Fibroblast of the conjunctiva (primary cell): ENCODE measurements at places on chromosomes 4 and X.

GRCh38 chrX:2500091-2500802 lies 529 bp downstream of the DHRSX start:
- no peak for DNase-seq

- DNase-seq: peak; percentile 10
These were observed 460.3 kb downstream of the MID1IP1 start for GRCh38 chrX:39261446-39262147.

GRCh38 chrX:84729408-84729807 lies 227.2 kb upstream of the HDX start:
- no peak for DNase-seq

- DNase-seq: peak; percentile 90
These were observed 158.2 kb upstream of the MAP3K15 start for GRCh38 chrX:19673375-19674040.

DNA sequence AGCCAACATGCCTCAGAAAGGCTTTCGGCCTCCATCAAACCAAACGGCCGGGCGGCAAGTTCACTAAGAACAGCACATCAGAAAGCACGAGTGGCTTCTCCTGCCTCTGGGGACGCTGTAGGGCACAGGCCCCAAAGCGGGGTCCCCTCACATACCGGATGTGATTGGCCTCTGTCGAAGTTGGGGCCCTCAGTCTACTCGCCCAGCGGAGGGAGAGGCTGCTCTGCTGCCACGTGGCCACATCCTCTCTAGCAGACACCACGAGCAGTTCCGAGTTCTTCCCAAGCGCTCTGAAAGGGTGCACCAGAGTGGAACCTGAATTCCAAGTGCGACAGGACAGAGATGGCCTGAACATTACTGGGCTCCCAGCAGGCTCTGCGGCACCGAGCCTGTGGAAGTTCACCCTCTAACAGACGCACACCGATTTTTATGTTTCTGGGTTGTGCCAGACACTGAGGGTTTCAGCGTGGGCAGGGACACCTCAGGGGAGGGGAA lies 21.1 kb downstream of the NOP14 start:
- no peak for DNase-seq

- peak; percentile 67 for DNase-seq
These were observed 14.9 kb downstream of the TIFA start for GRCh38 chr4:112270640-112271421.

- no peak for DNase-seq
These were observed 1533.5 kb upstream of the ADGRL3 start for GRCh38 chr4:59666645-59667044.

DNA sequence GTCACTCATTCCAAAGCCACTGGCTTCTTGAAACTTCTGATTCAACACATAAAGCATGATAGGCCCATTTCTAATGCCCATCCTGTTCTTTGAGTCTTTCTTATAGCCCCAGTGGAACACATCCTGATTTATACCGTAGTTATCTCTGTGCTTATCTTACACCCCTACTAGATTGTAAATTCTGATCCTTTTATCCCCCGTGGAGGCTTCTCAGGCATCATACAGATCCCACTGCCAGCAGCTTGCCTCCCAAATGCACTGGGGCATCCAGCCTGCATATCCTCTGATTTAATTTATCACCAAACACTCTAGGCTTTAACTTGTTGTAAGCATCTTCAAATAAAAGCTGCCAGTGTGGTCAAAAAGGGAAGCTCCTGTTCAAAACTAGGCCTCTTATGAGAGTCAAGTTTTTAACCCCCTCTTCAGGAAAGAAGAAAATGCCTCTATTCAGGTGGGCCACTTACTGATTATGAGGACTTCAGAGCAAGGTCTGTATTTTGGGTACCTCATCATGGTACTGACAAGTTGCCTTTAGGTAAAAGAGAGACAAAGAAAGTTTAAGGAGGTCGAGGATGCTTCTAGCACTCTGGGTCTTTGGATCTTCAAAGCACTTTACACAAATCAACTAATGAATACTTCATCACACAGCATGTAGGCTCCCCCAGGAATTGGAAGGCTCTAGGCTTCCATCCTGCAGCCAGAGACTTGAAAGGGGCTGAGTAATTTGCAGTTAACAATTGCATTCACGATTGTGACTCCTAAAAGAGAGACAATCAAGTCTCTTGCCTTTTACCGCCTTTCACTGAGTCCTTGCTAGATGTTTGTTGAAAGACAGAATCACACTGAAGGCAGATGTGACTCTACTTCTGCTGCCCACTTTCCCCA lies 95.8 kb upstream of the LDB2 start:
- no peak for DNase-seq

DNA sequence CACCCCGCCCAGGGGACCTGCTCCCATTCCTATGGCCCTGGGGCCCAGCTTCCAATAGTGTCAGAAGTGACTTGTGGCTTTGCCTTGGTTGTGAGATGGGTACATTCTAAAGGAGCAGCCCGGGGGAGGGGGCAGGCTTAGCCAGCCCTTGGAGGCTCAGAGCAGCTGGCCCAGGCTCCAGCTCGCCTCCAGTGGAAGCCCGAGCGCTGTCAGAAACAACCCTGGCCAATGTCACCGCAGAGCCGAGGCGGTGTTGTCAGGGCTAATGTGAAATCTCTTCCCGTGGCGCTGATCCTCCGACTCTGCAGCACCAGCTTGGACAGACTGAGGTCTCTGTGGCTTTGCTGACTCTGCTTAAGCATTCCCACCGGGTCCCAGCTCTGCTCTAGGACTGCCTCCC lies 29.2 kb upstream of the ZNF81 start:
- DNase-seq: no peak

DNA sequence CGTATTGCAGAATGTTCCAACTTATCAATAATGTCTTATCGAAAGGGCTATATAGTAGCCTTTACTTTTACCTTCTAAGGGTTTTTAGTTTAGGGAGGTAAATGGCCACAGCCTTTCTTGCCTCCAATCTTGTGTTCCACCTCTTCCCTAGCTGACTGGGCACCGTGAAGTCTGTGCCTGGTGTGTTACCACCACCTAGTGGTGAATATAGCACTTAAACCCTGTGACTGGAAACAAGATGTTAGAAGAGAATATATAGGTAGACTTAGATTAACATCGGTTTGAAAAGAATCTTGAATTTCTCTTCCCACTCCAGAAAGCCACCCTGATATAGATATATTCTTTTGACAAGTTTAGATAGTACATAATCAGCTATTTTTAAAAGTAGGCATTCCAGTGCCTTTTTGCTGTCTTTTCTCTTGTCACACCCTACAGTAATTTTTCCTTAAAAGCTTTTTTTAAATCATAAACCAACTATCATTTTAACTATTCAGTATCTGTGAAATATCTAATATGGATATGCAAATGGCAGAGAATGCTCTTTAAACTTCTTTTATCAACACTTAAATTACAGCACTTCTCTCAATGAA lies 27.8 kb upstream of the ADH7 start:
- peak; percentile 73 for DNase-seq

GRCh38 chrX:118943102-118943501 lies 31.3 kb upstream of the LONRF3 start:
- no peak for DNase-seq

DNA sequence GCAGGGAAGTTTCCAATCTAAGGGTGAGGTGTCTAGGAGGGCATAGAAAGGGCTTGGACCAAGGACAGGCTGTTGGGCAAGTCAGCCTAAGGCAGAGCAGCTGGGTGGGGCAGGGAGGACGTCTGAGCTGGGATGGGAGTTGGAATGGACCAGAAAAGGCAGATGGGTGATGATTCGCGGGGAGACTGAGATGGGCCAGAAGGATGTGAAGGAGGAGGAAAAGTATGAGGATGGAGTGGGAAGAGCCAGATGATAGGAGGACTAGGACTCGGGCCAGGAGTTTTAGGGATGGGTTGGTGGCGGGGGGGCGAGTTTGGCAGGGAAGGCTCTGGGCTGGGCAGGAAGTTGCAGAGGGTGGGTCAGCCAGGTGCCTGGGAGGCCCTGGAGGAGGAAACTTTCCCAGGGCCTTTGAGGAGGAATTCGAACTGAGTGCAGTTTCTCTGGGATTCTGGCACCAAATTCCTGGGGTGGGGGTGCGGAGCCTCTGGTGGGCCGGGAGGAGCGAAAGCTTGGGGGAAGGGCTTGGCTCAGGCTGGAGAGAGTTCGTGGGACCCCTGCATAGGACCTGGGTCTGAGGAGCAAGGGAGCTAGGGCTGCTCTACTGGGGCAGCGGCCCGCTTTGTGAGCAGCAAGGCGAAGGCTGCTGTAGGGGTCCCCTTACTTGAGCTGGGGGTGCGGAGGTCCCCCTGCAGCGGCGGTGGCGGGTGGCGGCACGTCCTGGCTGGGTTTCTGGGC lies 8.7 kb upstream of the TIMP1 start:
- DNase-seq: no peak

- no peak for DNase-seq
These were observed 49.5 kb downstream of the PSAPL1 start for GRCh38 chr4:7384929-7385890.

GRCh38 chr4:39655211-39655610 lies 16.5 kb upstream of the SMIM14 start:
- DNase-seq: no peak

GRCh38 chr4:3786196-3786869 lies 20.1 kb downstream of the ADRA2C start:
- no peak for DNase-seq

- DNase-seq: peak; percentile 28
These were observed 138.6 kb upstream of the APOOL start for GRCh38 chrX:84865113-84865512.

DNA sequence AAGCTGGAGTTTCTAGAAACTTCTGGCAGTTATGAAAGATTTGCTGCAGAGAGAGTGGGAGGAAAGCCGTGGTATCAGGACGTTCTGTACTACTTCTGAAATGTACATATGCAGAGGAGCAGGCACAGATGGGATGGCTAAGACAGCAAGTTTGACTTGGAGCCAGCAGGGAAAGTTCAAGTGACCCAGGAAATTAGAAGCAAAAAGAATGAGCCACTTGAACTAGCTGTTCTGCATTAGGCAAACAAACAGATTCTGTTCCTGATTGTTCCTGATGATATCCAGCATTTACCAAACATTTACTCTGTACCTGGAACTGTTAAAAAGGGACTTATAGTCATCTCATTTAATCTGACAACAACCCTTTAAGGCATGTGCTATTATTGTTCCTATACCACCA lies 41.4 kb upstream of the CXCL13 start:
- DNase-seq: peak; percentile 53

GRCh38 chrX:78111140-78111931 lies 7.3 kb downstream of the PGK1 start:
- DNase-seq: no peak

- DNase-seq: peak; percentile 78
These were observed 46.1 kb downstream of the TMEM150C start for GRCh38 chr4:82515705-82516104.

- DNase-seq: no peak
These were observed 121.6 kb upstream of the STK26 start for GRCh38 chrX:131901546-131901945.

- no peak for DNase-seq
These were observed 123.4 kb downstream of the CLCN5 start for GRCh38 chrX:50045823-50046222.

- DNase-seq: no peak
These were observed 7.3 kb downstream of the TAB3 start for GRCh38 chrX:30881797-30882196.

DNA sequence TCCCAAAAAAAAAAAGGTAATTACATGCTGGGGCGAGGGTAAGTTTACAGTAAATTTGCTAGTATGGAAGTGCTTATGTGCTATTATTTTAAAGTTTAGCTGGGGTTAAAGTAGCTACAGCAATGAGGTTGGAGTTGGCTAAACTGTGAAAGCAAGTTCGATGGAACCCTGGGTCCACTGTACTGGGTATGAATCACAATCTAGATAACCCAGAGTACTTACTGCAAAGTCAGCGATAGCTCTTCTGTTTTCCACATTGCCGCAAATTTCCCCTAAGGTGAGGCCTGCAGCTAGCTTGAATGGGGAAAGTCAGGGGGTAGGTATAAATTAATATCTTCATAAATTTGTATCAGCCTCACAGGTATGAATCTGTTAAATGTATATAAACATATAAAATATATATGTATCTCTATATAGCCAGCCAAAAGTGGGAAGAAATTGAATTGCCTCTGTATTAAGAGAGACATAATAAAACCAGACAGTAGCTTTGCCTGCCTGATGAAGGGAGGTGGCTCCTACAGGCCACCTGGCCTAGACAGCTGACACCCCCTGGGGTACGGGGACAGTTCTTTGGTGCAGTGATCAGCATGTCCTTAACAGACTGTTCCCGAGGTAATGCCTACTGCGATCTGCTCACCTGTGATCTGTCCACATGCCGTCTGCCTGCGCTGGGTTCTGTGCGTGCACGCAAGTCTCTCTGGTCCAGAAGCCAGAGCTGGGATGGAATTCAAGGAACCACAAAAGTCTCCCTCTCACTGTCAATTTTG lies 30.6 kb downstream of the CLRN2 start:
- DNase-seq: no peak

DNA sequence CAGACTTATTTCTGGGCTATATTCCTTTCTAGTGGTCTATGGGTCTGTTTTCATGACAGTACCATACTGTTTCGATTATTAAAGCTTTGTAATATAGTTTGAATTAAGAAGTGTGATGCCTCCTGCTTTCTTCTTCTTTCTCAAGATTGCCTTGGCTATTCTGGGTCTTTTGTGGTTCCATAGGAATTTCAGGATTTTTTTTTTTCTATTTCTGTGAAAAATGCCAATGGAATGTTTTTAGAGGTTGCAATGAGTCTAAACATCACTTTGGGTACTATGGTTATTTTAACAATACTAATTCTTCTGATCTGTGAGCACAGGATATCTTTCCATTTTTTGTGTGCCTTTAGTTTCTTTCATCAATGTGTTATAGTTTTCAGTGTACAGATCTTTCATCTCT lies 204.3 kb upstream of the HCCS start:
- DNase-seq: no peak

DNA sequence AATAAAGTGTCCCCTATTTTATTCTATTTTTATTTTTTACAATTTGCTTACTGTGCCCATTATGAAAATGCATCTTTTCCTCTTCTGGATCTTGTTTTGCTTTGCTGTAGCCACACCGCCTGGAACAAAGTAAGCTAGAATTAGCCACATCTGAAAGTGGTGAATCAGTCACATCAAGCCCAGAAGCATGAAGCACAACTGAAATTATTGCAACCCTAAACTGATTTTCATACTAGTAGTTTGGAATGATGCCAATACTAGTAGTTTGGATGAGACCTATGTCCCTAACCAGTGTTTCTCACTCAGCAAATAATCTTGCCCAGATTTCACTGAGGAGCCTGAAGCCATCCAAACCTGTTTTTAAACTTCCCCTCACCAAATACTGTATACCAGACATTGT lies 303.0 kb downstream of the EPHA5 start:
- DNase-seq: no peak
